ENCODE measurements at places on chromosomes 6 and 20.

GRCh38 chr20:21101453-21101931 is 4.7 kb downstream of the LINC00237 start:
- DNase-seq, result no peak

GRCh38 chr6:65760285-65760684 is 53.3 kb upstream of the EYS start:
- DNase-seq, result no peak

GRCh38 chr6:359261-360035 is 32.1 kb upstream of the IRF4 start:
- no peak for DNase-seq

GRCh38 chr6:108667993-108668392 is 107.3 kb downstream of the FOXO3 start:
- no peak for DNase-seq

DNA sequence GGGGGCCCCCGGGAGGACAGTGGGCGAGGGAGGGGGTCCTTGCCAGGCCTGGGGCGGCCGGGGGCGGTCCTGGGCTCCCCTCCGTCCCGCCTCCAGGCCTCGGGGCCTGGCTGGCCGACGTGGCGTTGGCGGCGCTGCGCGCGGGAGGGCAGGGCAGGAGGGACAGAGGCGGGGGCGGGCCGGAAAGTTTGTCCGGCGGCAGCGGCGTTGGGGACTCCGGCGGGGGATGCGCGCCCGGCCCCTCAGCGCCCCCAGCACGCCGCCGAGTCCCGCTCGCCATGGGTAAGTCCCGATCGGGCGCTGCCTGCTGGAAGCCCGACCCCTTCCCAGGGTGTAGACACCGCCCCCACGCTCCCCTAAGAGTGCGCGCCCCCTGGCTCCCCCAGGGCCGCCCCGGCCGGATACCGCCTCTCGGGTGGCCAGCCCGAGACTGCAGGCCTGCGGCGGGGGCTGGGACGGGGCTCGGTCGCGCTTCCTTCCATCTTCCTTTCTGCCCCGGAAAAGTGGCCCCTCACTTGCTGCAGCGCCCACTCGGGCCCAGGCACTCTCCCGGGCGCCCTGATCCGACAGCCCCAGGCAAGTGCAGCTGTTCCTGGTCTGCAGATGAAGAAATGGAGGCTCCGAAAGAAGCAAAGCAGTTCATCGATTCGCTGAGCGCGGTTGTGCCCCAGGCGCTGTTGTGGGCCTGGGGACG is at the start of gene SLC2A10:
TSS of gene SLC2A10 (plus strand) at position 191 of the 694 bp plus-strand sequence. CDS start at position 279, 88 bp downstream.
- no peak for DNase-seq

DNA sequence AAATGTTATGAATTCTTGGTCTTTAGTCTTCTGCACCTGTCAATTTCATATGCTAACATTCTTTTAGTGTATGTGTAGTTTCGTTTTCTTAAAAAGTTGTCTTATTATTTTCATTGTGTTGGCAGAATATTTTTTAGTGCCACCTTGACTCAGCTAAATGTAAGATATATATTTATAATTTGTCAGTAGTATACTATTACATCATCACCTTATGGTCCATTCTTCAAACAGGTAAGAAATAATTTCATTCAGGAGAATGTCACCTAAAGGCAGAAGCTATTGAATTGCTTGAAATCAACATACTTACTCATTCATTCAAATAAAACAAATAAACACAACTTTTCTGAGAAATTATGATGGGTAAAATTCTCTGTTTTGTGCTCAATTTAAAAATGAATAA is 3.5 kb upstream of the STXBP5 start:
- DNase-seq, result no peak

- peak; percentile 63 for DNase-seq
Measured at GRCh38 chr6:14144678-14145113, 27.1 kb downstream of the CD83 start.

DNA sequence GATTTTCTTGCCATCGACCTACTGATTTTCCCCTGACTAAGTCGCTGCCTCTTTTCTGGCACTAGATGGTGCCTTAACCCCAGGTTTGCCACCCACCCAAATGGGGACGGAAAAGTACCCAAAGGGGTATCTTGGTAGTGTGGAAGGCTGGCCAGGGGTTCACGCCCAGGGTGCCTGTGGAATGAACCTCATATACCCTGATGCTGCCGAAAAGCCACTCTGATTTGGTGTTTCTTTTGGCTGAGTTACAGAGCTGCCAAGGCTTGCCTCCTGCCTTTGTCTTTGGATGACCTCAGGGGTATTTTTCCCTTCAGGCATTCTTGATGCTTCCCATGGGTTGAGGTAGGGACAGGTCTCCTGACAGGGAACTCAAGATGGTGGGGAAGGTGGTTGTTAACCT is 78.1 kb downstream of the MAP3K7 start:
- no peak for DNase-seq

GRCh38 chr20:34771680-34772081 is 53.8 kb downstream of the NCOA6 start:
- DNase-seq, result no peak

- DNase-seq, result no peak
Measured at GRCh38 chr6:5677219-5678000, 329.3 kb downstream of the NRN1 start.

DNA sequence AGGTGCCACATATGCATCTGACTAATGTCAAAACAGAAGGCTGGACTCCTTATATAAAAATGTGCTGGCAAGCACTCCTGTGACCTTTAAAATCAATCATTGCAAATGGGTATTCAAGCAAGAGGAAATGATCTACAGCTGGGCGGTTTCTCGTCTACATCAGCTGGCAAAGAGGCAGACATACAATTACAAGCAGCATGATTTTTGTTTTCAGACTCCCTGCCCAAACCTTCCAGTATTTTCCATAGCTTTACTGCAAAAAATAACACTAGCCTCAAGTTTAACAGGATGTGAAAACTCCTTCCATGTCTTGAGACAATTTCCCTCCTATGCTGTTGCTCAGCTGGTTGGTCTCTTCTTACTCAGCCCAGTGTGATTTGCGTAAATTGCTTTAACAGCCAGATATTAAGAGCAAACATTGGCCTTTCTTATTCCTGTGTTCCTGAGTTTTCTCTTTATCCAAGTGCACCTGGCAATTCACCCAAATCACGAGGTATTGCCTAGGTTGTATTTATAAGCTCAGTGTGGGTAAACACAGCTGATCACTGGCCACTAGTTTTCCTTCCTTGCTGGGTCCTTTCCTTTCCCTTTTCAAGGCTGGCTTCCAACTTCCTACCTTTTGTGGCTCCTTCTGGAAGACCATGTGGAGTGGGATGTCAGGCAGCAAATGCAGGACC is 130.4 kb downstream of the MOXD1 start:
- DNase-seq, result no peak

- DNase-seq, result no peak
Measured at GRCh38 chr20:41279546-41280225, 37.8 kb downstream of the ZHX3 start.

GRCh38 chr6:65761890-65762289 is 54.9 kb upstream of the EYS start:
- DNase-seq, result no peak

GRCh38 chr6:51613558-51613957 is 473.9 kb downstream of the PKHD1 start:
- DNase-seq, result no peak

DNA sequence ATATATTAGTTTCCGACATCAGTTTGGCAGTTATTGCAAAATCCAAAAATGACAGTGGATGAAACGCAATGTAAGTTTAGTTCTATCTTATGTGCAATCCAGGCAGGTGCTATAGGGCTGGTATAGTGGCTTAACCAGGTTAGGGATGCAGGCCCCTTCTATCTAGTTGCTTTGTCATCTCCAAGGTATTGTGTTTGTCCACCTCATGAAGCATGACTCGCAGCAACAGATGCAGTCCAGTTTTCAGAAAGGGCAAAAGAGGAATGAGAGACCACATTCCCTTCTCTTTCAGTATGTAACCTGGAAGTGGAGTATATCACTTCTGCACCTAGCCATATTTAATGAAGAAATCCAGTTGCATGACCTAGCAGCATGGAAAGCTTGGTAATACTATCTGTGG is 59.7 kb downstream of the PKIB start:
- DNase-seq, result no peak

DNA sequence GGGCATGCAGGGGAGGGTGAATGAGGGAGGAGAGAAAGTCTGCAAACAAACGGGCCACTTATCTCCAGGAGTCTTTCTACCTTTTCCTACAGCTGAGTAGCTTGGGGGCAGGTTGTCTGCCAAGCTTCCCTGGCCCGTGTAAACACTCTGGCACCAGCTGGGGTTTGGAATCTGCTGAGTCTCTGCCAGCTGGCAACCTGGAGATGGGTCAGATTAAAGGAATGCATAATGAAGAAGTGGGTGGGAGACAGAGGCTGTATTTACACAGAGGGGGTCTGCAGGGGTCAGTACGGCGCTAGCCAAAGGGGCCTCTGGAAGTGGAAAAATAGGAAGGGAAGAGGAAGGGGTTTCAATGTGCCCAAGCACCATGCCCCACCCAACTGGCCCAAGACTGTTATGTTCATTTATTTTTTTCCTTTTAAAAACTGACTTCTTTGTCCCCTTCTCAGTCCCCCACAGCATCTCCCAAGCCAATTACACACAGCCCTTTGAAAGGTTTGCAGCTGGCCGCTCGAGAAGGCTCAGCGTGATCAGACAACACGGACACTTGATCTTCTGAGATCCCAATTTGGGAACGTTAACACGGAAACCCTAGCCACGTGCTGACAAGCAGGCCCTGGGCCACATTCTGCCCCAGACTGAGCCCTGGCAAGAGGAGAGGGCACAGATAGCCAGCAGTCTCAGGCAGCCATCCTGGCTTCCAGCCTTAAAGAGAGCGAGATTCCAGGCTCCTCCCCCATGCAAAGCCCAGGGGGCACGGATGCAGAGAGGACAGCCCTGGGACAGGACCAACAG is 25.2 kb downstream of the TRAM2 start:
- DNase-seq, result no peak

GRCh38 chr6:25476126-25476525 is 175.9 kb upstream of the SCGN start:
- DNase-seq, result no peak

GRCh38 chr20:10271494-10272219 is 53.0 kb downstream of the SNAP25 start:
- no peak for DNase-seq

- DNase-seq, result no peak
Measured at GRCh38 chr20:59221049-59221706, 57.6 kb downstream of the ZNF831 start.

GRCh38 chr6:117389227-117390057 is 36.3 kb downstream of the ROS1 start:
- DNase-seq, result no peak

GRCh38 chr6:41648070-41648585 is 9.9 kb downstream of the MDFI start:
- no peak for DNase-seq

- DNase-seq, result no peak
Measured at GRCh38 chr6:31794294-31794865, 1.2 kb downstream of the VARS1 start.

- no peak for DNase-seq
Measured at GRCh38 chr6:2866171-2866846, 24.6 kb upstream of the SERPINB1 start.

DNA sequence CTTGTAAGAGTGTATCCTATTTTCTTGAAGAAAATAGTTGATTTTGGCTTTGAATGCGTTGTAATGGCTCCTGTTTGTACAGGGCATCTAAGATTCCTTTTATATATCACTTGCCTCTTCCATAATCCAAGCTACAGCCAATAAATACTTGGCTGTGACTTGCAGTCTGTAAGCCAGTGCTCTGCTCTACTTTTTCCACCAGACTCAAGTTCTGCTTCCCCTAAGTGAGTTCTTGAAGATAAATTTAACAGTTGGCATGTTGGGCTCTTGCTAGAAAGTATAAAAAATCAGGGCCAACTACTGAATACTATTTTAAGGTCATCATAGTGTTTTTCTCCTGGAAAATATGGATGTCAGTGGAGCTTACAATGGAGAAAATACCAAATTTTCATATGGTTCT is 36.5 kb upstream of the SCGN start:
- no peak for DNase-seq

DNA sequence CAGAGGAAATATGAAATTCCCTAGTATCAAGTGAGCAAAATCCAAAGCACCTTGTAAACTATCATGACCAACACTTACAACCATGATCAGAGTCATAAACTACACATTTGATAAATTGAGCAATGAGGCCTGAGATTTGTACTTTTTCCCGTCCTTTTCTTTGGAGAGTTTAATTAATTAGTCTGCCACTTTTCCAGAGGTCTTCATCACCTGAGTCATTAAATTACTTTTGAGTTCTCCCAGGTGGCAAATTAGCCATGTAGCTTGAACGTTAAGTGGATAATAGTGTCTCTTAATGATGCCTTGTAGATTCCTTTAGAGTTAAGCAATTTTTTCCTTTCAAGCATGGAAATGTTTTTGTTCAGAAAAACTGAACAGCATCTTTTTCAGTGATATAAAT is 75.6 kb downstream of the RNF217 start:
- DNase-seq, result no peak

- no peak for DNase-seq
Measured at GRCh38 chr6:37125774-37126492, 44.0 kb upstream of the PIM1 start.

DNA sequence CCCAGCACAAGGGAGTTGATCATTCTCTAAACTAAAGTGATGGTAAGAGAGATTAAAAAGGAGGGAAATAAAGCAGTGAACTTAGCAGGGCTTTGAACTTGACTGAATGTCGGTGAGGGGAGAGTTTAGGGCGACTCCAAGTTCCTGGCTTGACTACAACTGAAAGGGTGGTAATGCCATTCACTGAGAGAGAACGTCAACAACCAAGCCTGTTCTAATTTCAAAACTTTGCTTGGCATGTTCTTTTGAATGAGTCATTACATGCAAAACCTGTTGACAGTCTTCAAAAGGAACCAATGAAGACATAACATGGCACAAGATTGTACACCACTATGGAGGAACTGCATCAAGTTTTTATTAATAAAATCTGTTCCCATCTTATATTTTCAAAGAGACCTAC is 10.3 kb upstream of the MYB start:
- no peak for DNase-seq

- DNase-seq, result no peak
Measured at GRCh38 chr6:88577461-88577860, 386.0 kb downstream of the RNGTT start.

- DNase-seq, result no peak
Measured at GRCh38 chr20:57890202-57890800, 180.5 kb upstream of the PMEPA1 start.

DNA sequence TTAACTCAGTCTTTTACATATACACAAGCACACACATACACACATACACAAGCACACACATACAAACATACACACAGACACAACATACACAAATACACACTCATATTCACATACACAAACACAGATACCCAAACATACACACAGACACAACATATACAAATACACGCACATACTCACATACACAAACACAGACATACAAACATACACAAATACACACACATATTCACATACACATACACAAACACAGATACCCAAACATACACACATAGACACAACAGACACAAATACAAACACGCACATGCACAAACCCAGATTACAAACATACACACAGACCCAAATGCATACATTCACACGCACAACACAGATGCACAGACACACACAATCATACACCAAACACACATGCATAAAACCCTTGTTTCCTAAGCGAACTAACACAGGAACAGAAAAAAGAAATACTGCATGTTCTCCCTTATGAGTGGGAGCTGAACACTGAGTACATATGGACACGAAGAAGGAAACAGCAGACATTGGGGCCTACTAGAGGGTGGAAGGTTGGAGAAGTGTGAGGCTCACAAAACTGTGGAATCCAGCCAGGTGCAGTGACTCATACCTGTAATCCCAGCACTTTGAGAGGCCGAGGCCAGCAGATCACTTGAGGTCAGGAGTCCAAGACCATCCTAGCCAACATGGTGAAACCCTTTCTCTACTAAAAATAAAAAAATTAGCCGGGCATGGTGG is 34.2 kb downstream of the PIM1 start:
- no peak for DNase-seq
